A549 treated with Mapracorat at 1 μM for 4 hours (cell line): ENCODE measurements at places on chromosomes 11 and 22. TPM values are rescaled to one million over a fixed set of nuclear protein-coding genes. Genes with fewer than 3 reads are reported as not detected.

IFTAP gene
- 13.3 to 20.8 TPM (median 16.4 TPM) in 5 replicates for total RNA-seq

TOMT gene
- not detected in 5 replicates for total RNA-seq

UBQLN3 gene
- total RNA-seq, result not detected in 5 replicates

TIGD3 gene
- 0.42 to 0.92 TPM (median 0.82 TPM) in 5 replicates for total RNA-seq
